ENCODE measurements at places on chromosomes 7 and 10.

- H3K36me3 ChIP-seq: no peaks in the 10 kb centered on the region
- DNase-seq: no peak
- no peaks in the 10 kb centered on the region for H3K4me1 ChIP-seq
These were observed 52.3 kb upstream of the SLC35B4 start for GRCh38 chr7:134368851-134369544.

DNA sequence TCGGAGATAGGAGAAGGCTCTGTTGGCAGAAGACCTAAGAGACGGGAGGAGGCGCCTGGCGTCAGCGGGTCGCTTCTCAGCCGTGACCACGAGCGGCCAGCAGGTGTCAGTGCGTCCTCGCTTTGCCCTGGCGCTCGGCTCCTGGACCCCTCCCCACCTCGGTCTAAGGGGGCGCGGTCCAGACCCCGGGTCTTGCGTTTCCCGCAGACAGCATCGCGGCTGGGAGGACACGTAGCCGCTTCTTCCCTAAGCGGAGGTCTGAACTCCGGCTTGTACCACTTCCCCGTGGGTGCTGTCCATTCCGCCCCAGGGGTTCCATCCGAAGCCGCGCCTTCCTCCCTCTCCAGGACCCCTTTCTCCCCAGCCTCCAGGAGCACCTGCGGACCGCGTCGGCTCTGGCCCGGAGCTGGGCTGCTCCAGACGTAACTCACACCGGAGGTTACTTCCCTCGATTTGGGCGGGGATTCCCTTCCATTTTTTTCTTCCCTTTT lies 593 bp upstream of the ADRA2A start:
- peaks cover 13% of the 10 kb centered on the region for H3K4me1 ChIP-seq
- H3K4me3 ChIP-seq: peak overlapping the region; percentile 47
- H3K27ac ChIP-seq: no peak overlapping the region
- H3K36me3 ChIP-seq: peaks cover 2% of the 10 kb centered on the region
- peak; percentile 64 for DNase-seq

DNA sequence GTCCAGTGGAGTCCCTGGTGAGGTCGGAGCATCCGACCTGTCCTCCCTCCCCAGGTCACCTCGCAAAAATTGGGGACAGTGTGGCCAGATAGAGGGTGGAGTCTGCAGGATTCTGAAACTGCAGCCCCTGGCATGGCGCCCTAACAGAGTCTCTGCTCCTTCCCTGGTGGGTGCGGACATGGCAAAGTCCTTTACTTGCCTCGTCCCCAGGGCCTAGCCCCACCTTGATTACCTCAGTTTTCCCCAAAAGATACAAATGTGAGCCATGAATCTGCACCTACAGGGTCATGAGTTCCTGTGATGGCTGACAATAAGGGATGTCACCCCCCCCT lies 47.7 kb downstream of the NPVF start:
- H3K27ac ChIP-seq: peak overlapping the region; percentile 87
- DNase-seq: no peak
- peaks cover 17% of the 10 kb centered on the region for H3K27me3 ChIP-seq
- peak overlapping the region; percentile 79 for H3K4me3 ChIP-seq

DNA sequence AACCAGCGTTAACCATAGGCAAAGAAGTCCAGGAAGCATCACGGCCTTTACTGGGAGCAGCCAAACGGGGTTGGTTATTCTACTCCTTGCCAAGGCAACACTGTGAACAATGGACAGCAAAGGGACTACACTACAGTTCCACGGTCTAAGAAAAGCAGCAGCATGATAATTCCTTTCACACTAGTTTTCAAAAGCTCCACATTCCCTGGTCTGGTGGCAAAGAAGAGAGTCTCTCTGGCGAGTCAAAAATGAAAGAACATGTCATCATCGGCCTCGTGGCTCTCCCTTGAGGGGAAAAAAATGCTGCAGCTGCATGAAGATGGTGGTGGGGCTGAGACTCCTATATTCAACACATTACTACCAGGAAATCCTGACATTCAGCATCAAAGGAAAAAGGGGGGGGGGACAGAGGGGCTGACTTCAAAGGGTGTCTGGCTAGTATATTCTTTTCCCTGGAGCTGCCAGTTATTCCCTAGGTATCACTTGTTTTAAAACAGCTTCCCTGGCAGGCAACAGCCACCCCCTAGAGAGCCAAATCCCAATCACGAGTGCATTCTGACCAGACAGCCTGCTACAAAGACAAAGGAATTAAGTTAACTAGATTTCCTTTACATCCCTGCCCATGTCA lies 49.1 kb downstream of the SLC37A3 start:
- H3K4me3 ChIP-seq: no peak overlapping the region
- no peak for DNase-seq
- no peaks in the 10 kb centered on the region for H3K27me3 ChIP-seq
- H3K27ac ChIP-seq: peak overlapping the region; percentile 22
- H3K36me3 ChIP-seq: peaks cover 45% of the 10 kb centered on the region

GRCh38 chr7:79290841-79291497 lies 162.5 kb downstream of the MAGI2 start:
- H3K4me1 ChIP-seq: no peaks in the 10 kb centered on the region
- no peaks in the 10 kb centered on the region for H3K36me3 ChIP-seq
- H3K27ac ChIP-seq: no peak overlapping the region

DNA sequence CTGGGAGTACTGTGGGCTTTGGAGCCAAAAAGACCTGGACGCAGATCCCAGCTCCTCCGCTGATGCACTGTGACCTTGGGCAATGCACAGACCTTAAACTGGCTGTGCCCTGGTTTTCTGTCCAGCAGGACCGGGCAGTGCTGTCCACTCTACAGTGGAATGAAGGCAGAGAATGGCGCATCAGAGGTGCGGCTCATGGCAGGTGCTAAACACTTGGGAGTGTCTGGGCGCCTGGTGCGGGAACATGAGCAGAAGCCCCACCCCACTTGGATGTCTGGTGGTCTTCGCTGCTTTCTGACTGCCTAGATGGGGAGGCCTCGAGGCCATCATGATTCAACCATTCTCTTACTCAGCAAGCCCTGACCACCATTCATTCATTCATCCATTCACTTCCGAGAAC lies 153.7 kb downstream of the GRK5 start:
- DNase-seq: no peak
- H3K27ac ChIP-seq: no peak overlapping the region
- peaks cover 11% of the 10 kb centered on the region for H3K4me1 ChIP-seq
- no peak overlapping the region for H3K4me3 ChIP-seq
- peaks cover 24% of the 10 kb centered on the region for H3K36me3 ChIP-seq

DNA sequence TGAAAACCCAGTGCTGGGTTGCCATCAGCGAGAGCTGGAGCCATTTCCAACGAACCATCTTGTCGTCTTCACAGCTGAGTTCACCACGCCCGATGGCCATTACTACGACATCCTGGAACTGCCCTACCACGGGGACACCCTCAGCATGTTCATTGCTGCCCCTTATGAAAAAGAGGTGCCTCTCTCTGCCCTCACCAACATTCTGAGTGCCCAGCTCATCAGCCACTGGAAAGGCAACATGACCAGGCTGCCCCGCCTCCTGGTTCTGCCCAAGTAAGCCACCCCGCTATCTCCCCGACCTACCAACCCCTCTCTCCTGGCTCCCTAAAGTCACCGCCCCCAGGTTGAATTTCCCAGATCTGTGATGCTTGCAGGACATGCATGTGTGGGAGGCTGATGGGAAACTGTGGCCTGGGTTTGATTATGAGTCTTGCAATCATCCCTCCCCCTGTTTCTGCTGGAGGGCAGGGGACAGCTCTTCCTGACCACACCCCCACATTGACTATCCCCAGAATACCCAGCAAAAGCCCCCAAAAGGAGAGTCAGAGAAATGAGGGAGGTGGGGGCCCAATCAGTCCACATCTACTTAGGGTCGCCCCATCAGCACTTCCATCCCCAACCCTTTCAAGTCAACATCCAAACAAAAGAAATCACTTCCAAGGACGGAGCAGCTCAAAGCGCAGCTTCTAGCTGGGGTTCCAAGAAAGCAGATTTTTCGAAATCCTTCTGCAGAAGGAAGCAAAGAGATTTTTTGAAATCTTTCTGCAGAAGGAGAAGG lies 6.9 kb downstream of the SERPINE1 start:
- no peak overlapping the region for H3K4me3 ChIP-seq
- no peak for DNase-seq
- H3K36me3 ChIP-seq: no peaks in the 10 kb centered on the region
- no peak overlapping the region for H3K27ac ChIP-seq

Data from activated CD8-positive, alpha-beta memory T cell treated with anti-CD3 and anti-CD28 coated beads, Interleukin-2, amount 10 ng/mL, durations not matched to agents 7 days and 5 days (primary cell).